ENCODE measurements at places on chromosomes 3 and 15.

DNA sequence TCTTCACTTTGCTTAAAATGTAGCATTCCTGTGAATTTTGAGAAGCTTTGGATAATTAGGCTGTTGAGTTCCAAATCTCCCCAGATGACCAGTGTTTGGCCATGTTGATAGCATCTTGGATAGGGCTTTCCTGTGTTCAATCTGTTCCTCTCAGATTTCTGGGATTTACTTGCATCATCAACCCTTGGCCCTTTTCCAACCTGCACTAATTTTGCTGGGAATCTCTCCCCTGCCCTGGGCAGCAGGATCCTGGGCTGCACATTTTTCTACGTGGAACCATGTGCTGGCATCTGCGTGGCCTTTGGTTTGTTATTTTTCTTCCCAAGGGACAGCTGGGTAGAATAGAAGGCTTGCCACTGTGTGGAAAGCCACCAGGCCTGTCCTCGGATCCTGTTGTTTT is 75.4 kb upstream of the PLXNA1 start:
- DNase-seq, result no peak

- no peak for DNase-seq
These were observed 801.7 kb upstream of the DPPA4 start for GRCh38 chr3:110139048-110139447.

- no peak for DNase-seq
These were observed 19.4 kb downstream of the NEK10 start for GRCh38 chr3:27349832-27350231.

DNA sequence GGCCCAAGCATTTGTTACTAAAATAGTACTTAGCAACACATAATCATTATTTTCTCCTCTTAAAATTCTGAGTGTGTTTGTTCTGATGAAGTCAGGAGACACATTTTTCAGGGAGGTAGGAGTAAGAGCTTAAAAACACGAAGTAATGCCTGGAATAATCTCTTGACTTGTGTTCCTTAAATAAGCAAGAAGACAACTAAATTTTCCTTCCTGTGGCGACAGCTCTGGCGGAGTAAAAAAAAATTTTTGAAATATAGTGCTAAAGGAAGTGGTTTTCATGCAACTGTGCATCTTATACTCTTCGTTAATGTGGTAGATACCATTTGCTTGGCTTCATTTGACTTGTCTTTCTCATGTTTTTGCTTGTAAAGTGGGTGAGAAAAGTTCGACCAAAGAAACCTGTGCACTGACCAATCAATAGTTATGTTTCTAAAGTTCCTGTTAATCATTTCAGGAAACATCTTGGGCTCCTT is 11.1 kb upstream of the MBNL1 start:
- DNase-seq, result no peak

GRCh38 chr3:119795849-119796248 is 13.9 kb downstream of the NR1I2 start:
- no peak for DNase-seq

DNA sequence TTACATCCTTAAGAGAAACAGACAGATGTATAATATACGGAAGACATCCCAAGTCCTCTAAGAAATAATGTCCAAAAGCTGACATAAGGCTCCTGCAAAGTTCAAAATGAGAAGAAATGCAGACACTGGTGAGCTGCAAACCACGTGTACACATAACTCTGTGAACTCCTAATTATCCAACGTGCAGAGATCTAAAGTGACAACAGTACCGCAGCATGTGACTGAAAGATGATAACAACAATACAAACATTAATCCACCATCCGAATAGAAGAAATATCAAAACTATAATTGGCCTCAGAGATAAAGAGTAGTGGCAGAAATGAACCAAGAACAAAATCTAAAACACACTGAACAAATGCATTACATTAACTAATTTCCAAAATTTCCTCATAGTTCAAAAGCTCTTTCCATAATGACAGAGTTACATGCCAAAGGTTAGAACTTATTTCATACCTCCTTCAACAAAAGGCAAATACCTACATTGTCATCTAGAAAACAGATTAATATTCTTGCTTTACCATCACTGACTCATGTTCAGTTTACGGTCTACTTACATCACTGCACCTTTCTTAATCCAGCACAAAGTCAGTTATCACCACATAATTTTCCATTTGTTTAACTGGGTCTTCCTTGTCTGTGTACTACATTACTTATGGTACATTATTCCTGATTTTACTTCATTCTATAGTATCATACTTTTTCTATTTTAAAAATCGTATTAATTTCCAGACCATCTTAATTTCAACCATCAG is 2.2 kb downstream of the PDCD10 start:
- no peak for DNase-seq

DNA sequence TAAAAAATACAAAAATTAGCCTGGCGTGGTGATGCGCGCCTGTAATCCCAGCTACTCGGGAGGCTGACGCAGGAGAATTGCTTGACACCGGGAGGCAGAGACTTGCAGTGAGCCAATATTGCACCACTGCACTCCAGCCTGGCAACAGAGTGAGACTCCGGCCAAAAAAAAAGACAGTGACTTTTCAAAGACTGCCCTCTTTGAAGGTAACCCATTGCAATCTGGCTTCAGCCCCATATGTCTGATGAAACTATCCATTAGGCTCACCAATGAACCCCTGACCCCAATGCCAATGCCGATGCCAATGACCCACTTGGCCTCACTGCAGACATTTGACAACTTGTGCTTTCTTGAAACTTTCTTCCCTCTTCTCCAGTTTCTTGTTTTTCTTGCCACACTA is 54.3 kb downstream of the NCEH1 start:
- no peak for DNase-seq

- no peak for DNase-seq
These were observed 31.8 kb downstream of the PLD1 start for GRCh38 chr3:171778493-171778892.

GRCh38 chr3:120459196-120459595 is 8.4 kb upstream of the FSTL1 start:
- no peak for DNase-seq

DNA sequence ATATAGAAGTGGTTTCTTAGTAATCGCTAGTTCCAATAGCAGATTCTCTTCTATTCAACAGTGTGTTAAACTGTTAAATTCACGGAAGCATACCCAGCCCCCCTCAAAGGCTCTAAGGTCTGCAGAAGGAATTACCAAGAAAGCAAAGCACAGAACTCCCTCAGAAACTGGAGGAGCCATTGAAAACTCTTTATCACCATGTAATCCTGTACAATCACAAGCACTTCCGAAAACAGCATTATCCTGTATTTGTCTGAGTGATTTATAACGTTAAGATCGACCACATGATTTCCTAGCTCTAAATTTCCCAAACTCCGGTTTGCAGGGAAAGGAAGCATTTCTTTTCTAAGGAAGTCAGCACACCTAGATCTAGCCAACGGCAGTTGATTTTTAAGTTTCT is 20.0 kb downstream of the MYO1E start:
- DNase-seq, result no peak

DNA sequence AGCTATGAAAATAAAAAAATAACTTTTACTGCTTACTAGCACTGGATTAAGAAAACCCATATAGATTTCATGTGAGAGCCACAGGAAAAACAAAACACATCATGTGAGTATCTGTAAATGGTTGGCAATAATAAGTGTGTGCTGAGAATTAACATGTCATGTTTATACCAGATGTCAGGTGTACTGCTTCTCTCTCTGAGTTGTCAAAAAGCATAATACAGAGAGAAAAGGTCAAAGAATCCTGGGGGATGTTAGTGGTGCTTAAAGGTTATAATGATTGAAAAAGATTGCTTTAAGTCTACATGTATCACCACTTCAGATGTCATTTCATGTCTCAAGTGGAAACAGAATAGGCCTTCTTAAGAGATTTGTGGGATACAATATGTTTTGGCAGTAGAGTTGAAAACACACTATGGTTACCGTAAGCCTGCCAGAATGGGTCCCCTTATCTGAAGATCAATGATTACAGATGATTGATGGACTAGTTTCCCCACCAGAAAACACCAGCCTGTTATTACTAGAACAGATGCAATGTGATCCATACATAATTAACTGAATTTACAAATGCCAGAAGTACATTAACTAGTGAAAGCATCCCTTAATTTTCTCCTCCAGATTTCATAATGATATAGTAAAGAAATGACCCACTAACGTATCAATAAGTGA is 204.1 kb downstream of the CNTN3 start:
- DNase-seq, result no peak

DNA sequence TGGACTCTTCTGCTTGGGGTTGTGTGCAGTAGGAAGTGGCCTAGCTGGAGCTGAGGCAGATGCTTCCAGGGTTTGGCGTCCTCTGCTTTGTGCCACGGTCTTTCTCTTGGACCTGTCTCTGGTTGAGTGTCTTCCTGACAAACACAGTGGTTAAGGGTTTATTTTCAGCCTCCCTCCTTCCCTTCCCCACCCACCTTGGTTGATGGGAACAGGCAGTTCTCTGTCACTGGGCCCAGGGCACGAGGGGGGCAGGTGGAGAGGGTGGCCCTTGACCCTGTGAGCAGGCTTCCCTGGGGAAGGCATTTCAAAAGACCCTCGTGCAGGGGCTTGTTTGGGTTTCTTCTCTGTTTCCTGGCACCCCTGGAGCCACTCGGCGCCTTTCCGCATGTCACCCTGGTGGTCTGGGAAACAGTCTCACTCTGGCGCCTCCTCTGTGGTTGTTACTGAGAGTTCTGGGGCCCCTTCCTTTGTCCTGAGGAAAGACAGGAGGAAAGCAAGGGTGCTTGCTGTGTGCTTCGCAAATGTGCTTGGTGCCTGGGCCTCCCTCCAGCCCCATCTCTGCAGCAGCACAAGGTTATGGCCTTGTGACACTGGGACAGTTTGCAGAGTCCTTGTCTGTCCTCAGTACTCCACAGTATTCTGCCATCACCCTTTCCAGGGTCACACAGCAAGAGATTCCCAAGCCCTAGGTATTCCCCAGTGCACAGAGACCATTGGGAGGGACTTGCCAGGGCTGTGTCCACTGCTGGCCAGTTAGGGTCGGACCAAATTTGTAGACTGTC is 10.3 kb upstream of the STAB1 start:
- no peak for DNase-seq

DNA sequence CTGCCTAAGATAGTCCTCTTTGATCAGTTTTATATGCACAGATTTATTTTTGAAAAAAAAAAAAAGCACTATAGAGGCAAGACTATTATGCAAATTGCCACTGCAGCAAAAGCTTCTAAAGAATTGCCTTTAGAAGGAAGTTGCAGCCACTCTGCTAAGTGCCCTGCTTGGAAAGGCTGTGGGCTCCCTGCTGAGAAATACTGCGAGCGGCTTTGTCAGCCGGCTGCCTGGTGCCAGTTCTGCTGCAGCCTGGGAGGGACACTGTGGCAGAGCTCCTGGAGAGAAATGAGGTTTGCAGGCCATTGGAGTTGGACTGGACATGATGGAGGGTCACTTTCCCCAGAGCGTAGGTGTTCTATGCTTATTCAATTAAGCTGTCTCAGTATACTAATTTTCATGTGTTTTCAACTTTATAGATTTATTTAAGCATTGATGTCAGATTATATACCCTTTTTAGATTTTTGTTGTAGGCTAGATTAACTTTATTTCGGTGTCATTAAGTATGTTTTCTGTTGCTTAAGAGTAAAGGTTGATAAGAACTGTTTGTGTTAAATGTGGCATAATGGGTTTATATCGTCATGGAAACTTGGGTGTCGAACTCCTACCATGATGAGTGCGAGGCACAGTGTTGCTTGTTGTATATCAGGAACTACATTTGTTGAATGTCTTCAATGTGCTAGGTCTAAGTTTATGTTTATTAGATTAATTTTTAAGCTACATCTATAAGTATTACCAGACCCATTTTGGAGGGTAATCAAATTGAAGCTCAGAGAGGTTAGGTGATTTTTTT is 6.6 kb downstream of the MAP2K5 start:
- DNase-seq, result peak; percentile 44

Measured in nephron progenitor cell (in vitro differentiated cells).